ENCODE measurements at places on chromosomes 11 and 22. TPM values are rescaled to one million over a fixed set of nuclear protein-coding genes. Genes with fewer than 3 reads are reported as not detected.
A peak's percentile ranks its signal among the peaks of the same experiment; 100 is the strongest.

GRCh38 chr11:127632976-127633680, 632.6 kb upstream of the KIRREL3 start:
- DNase-seq, result no peak

- no peak for DNase-seq
Observed at GRCh38 chr22:40607506-40607905, 29.0 kb downstream of the MRTFA start.

DNA sequence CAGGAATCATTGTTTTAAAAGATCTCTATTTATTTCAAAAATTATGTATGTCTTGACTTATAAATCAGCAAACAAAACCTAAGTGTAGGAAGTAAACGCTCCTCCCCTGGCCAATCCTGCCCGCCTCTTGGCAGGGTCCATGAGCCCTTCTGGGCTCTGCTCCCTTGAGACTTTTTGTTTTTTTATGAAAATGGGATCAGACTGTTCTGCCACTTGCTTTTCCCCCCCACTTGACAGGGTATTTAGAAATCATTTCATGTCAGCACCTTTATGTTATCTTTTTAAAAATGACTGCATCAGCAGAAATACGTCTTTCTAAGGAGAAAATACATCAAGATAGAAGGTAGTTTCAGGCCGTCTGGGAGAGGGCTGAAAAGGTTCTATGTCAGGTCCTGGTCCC, 35.6 kb downstream of the FBLN1 start:
- DNase-seq, result no peak

DNA sequence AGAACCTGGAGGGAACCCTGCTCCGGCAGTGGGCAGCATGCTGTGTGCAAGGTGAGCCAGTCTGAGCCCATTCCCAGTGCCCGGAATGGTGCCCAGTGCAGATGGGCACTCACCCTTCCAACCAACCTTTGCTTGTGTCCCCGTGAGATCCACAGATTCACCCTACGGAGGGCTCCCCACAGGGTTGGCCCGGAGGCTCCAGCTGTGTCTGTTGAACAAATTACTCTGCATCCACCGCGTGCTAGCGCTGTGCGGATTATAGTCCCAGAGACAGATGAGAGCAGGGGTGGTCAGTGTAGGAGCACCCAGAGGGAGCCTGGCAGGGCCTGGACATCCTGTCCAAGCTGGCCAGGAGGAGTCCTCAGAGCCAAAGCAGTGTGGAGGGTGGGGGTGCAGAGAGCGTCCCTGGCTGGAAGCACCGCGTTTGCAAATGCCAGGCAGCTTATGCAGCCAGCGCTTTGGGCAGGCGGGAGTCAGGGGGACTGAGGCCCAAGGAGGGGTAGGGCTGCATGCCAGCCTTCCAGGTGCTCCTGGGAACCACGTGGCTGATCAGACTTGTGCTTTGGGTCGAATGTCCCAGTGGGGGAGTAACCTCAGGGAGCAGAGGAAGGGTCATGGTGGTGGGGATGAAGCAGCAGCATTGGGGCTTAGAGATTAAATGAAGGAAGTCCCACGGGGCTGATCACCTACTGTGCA, 80.5 kb downstream of the KCNQ1 start:
- DNase-seq, result no peak

- DNase-seq, result no peak
Observed at GRCh38 chr11:1943576-1943975, 3.6 kb upstream of the MRPL23 start.

DNA sequence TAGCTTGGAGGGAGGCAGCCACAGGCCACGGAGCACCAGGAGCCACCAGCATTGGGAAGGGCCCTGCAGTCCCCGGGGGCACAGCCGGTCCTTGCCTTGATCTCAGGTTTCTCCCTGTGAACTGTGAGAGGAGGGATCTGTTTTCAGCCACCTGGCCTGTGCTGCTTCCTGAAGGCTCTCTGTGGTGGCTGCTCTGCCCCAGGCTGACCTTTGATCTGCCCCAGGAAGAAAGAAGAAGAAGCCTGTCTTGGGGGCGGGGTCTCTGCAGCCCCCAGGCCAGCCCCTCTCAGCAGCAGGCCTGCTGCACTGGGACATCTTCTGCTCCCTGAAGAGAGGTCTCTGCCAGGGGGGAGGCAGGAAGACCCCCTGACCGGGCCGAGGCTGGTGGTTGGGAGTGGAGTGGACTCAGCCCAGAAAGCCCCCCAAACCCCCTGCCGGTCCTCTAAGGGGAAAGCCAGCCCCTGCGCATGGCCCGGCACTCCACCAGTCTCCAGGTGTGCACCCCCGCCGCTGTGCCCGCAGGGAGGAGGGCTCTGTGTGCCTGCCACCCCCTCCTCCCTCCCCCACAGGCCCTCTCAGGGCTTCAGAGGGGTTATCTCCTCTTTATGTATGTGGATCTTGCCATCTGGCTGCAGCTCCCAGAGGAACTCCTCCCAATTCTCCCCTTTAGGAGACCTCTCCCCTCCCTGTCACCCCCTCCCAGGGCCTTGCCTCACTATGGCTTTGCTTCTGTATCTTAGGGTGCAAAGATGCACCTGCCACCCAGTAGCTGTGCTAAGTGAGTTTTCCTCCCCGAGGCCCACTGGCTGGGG, 675.3 kb downstream of the BRD1 start:
- no peak for DNase-seq

GRCh38 chr22:48141301-48141700, 1378.9 kb downstream of the TBC1D22A start:
- no peak for DNase-seq

DNA sequence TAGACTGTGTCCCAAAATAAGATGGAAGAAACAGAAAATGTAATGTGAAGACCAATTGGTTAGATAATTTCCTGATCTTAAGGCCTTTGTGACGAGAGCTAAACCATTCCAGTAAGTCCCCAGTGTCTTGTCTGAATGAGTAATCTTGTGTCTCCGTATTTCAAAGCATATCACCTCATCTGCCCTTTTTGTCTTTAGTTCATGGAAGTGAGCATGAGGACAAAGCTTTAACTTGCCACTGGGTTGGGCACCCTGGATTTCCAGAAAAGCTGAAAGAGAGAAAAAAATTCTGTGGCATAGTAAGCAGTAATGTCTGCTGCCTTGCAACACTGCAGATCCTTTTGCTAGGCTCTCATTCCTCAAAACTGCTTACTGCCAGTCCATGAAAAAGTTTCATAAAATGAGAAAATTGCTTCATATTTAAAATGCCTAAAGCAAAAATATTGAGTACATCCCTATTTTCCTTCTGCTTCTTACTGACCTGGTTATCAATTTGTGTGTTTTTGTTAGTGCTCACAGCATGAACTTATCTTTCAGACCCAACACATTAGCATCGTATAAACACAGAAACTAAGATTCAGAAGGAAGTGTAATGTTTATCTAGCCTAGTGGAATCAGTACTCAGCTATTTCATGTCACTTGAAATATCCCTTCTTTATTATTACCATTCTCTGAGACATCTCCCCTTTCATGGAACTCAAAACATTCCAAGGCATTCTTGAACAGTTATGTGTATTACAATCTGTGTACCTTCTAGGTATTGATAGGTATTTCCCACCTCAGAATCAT, 5.3 kb downstream of the CASP12 start:
- peak; percentile 12 for DNase-seq

DNA sequence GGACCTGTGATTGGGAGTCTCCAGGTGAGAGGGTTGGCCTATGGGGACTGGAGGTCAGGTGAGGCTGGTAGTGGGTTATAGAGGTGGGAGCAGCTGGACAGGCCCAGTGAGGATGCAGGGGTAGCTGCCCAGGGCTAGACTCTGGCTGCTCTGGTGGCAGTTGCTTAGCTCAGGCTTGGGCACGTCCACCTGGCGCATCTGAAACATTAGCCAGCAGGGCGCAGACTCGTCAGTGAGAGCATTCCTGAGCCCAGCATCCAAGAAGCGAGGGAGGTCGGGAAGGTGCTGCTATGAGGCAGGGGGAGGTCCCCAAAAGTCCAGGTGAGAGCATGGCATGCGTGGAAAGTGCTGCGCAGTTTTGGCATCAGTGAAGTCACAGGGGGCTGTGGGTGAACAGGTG, 3.5 kb upstream of the GGT1 start:
- no peak for DNase-seq

DNA sequence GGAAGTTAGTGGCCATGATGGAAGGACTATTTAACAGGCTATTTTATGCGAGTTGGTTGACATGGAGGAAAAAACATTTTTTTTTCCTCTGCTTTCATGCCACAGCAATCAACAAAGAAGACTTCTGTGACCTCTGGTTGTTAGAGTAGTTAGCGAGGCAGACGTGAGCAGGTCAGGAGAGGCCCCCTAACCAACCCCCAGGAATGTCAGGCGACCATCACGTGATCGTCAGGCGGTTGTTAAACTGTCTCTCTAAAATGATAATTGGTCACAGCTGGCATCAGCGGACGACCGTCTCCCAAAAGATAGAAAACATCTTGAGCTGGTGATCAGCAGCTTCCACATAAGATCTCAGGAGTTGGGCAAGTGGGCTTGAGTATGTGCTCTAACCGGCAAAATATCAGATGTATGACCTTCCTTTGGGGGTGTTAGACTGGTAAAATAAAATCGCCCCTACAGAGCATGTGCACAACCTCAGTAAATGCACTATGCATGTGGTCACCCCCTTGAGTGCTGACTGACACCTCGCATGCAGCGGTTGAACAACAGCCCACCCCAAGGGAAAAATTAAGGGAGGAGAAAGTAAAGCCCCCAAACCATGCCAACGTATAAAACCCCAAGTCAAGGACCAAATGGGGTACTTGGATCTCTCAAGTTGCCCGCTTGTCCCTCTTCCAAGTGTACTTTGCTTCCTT, 20.9 kb upstream of the NARS2 start:
- DNase-seq, result peak; percentile 36

MAPK8IP2 gene
- 0.16 TPM for total RNA-seq

HPX gene
- not detected for total RNA-seq

CD3E gene
- total RNA-seq, result not detected
